Activated naive CD4-positive, alpha-beta T cell (primary cell): ENCODE measurements at places on chromosomes 13 and 19.
A peak's percentile ranks its signal among the peaks of the same experiment; 100 is the strongest.

GRCh38 chr19:47003611-47004465, 15.8 kb upstream of the NPAS1 start:
- DNase-seq = no peak

GRCh38 chr13:91493442-91493841, 95.0 kb downstream of the GPC5 start:
- DNase-seq = no peak

DNA sequence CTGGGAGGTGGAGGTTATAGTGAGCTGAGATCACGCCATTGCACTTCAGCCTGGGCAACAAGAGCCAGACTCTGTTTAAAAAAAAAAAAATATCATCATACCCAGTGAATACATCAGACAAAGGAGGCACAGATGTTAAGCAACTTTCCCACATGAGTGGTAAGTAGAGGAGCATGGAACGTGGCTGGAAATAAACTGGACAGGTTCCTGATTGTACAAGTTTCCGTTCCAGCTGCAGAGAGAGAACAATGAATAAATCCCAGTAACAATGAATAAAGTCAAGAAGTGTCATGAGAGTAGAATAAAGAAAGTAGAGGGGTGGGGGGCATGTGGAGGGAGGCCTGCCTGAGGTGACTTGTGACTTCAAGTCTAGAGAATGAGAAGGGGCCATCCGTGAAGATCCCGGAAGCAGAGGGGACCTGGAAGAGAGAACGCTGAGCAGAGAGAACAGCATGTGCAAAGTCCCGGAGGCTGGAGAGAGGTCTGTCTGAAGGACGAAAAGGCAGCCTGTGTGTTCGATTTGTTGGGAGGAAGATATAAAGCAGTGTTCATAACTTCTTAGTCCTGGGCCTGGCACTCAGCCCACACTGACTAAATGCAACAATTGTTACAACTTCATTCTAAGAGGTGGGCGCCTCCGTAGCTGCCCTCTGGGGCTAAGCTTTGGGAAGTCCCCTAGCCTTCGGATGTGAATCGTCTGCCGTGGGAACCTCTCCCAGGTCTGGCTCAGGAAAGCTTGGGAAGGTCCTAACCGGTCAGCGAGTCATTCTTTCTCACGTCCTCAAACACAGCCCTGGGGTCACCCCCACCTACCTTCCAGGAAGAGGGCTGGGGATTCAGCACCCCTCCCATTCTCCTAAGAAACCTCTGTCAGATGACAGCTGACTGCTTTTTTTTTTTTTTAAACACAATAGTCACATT, 15.3 kb upstream of the ARHGEF18 start:
- DNase-seq = no peak

DNA sequence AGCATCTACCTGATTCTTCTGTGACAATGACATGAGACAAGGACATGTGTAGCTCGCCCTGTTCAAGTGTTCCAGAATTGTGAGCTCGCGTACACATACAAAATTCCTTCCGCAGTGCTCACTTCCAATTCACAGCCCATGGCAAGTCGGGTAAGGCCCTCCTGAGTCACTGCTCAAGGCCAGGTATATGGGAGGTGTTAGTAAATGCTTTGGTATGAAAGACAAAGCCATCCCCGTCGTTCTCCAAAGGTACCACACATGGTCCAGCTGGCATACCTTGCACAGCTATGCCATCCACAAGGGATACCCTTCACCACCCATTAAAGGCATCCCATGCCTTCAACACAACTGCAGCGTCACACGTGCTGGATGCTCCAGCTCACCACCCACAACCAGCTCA, 4.4 kb upstream of the ELL start:
- DNase-seq = no peak

- no peak for DNase-seq
These were observed 102.0 kb downstream of the SLITRK1 start for GRCh38 chr13:83780227-83780626.

DNA sequence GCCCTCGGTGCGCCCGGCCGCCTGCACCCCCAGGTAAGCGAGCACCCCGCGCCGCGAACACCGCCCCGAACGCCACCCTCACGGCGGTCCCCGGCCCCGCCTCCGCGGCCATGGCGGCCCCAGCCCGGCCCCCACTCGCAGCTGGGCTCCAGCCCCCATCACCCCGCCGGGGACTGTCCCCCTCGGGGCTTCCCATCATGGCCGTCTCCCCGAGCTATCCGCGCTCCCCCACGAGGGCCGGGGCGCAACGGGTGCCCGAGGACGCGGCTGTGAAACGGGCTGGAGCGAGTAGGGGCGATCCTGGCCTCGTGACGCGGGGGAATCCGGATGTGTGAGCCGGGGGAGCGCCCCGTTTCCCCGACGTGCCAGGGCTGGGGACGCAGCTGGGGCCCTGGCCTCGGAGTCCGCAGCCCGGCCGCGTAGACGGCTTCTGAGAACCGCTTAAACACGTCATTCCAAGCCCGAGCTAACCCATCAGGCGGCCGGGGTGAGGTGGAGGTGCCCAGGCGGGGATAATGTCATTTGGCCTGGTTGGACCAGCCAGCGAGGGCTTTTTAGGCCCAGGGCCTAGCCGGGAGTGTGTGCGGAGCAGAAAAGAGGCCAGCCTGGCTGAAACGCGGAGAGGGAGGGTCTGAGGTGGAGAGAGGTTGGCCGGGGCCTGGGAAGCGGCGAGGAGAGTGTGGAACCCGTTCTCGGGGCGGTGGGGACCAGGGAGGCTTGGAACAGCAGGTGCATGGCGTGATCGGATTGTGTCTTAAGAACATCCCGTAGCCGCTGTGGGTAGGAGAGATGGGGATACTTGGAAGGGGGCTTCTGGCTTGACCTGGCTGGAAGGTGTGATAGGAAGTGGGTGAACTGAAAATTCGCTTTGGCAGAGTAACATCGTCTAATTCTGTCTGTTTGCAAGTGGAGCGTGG, 550 bp downstream of the CERS4 start:
- peak; percentile 66 for DNase-seq

DNA sequence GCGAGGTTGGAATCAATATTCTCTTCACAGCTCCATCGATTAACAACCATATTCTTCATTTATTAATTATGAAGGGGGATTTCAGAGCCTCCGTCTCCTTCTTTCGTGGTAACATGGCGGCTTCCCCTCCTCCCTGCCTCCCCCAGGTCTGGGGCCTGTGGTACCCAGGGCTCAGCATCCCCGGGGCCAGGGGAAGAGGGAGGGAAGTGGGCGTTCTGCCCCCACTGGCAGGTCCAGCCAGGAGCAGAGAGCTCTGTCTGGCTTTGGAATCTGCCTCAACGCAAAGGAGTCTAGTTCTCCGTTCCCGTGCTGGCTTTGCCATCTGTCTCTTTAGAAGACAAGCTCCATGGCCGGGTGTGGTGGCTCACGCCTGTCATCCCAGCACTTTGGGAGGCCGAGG, 37.8 kb upstream of the ONECUT3 start:
- no peak for DNase-seq

DNA sequence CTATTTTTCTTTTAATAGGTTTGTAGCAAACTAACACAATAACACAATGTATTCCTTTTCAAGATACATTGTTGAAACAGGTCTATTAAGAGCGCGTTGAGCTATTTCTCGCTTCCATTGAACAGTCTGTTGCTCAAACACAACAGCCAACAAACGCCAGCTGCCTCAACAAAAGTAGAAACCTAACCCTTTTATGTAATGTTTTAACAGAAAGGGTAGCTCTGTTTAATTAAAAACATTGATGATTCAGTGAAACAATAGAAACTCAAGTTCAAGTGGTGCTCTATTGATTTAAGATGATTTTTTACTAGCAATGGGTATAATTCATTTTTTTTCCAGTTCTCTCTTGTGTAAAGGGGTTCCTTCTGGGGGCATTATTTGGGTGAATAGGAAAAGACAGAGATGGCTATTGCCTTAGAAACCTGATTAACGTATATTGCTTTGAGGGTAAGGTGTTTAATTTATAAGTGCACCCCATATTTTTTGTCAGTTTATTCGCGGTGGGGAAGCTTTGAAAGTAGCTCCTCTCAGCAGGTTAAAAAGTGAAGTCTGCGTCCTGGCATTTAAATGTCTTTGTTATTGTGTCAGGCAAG, 14.9 kb downstream of the ZIC2 start:
- DNase-seq = no peak

DNA sequence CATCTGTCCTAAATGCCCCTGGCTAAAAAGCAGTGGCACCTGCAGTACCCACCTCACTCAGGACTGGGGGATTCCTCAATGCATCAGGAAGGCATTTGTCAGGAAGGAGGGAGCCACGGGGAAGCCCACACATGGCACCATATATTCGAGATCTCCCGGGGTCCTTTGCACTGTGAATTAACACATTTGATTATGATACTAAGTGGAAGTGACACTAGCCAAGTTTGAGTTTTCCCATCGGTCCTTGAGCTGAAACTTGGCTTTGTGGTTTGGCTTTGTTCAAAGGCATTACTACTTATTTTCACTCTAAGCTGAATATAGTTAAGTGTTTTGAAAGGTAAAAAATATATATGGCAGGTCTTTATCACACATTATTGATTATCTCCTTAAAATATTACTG, 168.7 kb upstream of the MYO16 start:
- no peak for DNase-seq

DNA sequence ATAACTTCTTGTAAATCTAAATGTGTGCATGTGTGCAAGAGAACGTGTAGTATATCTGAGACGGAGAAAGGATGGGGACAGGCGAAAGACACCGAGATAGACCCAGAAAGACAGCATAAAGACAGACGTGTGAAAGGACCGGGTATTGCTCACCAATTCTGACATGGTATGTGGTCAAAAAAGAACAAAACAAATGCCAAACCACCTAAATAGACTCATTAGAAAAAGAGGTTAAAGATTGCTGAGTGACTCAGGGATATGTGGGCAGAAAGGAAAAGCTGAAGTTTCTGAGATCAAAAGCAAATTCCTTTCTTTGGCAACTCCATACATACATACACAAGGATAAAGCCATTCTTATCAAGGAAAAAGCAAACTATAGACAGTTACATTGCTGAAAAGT, 179.7 kb upstream of the TSC22D1 start:
- no peak for DNase-seq

DNA sequence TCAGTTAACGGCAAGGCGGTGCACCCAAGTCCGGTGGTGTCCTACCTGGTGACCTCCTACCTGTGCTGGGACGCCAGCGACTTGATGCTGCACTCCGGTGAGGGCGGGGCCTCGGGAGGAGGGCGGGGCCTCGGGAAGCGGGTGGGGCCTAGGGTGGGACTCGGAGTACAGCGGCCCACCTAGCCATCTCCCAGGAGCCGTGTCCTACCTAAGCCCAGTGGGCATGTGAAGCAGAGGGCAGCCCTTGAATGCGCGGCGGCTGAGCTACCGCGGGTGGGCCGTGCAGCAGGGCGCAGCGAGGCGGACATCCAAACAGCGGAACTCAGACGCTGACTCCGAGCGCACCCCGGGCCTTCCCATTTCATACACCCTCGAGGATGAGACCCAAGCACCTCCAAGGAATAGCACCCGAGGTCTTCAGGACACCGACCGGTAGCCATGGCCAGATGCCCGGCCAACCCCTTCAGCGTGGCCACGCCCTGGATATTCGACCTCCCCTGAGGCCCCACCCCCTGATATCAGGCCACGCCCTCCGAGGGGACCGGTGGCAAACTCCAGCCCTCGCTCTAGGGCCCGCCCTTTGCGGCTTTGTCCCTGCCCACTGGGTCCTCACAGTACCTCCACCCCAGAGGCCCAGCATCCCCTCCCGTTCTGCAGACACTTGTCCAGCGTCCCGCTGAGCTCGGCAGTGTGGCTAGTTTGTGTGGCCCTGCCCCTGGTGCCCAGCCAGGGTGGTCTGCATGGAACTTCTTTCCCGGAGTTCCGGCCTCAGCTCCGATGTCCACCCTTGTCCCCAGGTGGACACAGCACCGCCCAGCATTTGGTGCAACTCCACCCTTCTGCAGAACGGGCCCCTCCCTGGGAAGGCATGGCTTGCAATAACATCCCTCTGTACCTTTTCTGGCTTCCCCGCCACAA, 5.4 kb downstream of the KLK1 start:
- DNase-seq = no peak

DNA sequence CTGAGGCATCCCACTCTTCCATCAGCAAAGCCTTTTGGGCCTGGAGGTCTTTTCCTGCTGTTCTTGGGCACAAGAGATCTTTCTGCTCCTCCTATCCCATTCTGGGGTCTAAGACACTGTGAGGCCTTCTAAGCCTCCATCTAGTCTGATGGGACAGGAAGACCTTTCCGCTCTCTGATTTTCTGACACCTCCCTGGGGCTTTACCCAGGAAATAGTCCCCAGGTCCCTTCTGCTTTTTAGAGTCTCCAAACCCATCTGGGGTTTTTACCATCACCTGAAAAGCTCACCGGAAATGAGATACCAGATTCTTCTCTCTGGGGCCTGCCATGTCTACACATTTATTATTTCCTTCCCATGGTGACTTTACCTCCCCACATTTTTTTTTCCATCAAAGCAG, 21.1 kb downstream of the CLEC17A start:
- DNase-seq = no peak

DNA sequence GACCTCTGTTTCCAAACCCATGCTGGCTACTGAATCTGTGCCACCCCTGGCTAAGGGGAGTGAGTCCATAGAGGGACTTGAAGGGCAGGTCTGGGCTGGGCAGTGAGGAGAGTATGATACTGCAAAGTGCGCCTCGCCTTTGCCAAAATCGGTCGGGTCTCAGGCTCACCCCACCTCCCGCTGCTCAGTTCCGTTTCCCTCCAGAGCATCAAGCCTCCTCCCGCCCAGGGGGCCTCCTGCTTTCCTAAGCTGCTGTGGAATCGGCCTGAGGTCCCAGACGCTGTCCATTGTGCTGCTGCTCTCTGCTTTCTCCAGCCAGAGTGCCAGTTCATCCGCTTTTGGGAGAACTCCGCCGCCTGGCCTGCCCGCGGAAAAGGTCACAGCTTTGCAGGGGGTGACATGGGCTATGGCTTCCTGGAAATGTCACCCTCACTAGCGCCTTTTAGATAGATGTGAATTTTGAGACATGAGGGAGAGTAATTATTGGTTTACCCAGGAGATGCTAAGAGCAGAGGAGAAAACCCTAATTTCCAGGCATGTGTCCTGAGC, 1418.4 kb downstream of the UQCRFS1 start:
- no peak for DNase-seq

- peak; percentile 19 for DNase-seq
These were observed 1.3 kb downstream of the SAFB start for GRCh38 chr19:5624018-5624663.

- DNase-seq = no peak
These were observed 114.8 kb downstream of the COL4A2 start for GRCh38 chr13:110421696-110422385.

DNA sequence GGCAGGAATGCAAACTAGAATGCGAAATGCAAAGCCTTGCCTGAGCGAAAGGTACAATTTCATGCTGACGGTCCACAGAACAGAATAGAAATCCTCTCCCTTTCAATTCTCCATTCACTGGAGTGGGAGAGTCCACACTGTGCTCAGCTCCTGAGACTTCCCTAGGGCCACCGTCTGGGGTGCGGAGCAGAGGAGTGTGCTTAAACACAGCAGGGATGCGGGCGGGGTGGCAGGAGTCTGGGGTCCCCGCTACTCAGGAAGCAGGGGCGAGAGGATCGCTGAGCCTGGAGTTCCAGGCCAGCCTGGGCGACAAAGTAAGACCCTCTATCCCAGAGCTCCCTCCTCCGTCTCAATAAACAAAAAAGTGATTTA, 552 bp upstream of the ZNF816 start:
- no peak for DNase-seq

- peak; percentile 47 for DNase-seq
These were observed 814 bp downstream of the S1PR2 start for GRCh38 chr19:10230173-10230860.

- no peak for DNase-seq
These were observed 52.1 kb upstream of the STK24 start for GRCh38 chr13:98629055-98629454.

- DNase-seq = no peak
These were observed 629 bp upstream of the LRRC63 start for GRCh38 chr13:46211116-46211482.
